ENCODE measurements at places on chromosomes 16 and 17.

GRCh38 chr17:30393491-30393890 is 14.8 kb downstream of the CPD start:
- no peak for DNase-seq

- no peak for DNase-seq
Measured at GRCh38 chr16:15785386-15786059, 71.3 kb downstream of the MYH11 start.

GRCh38 chr16:16080465-16081065 is 131.1 kb downstream of the ABCC1 start:
- no peak for DNase-seq

- no peak for DNase-seq
Measured at GRCh38 chr16:79170555-79171246, 429.8 kb downstream of the MAF start.

DNA sequence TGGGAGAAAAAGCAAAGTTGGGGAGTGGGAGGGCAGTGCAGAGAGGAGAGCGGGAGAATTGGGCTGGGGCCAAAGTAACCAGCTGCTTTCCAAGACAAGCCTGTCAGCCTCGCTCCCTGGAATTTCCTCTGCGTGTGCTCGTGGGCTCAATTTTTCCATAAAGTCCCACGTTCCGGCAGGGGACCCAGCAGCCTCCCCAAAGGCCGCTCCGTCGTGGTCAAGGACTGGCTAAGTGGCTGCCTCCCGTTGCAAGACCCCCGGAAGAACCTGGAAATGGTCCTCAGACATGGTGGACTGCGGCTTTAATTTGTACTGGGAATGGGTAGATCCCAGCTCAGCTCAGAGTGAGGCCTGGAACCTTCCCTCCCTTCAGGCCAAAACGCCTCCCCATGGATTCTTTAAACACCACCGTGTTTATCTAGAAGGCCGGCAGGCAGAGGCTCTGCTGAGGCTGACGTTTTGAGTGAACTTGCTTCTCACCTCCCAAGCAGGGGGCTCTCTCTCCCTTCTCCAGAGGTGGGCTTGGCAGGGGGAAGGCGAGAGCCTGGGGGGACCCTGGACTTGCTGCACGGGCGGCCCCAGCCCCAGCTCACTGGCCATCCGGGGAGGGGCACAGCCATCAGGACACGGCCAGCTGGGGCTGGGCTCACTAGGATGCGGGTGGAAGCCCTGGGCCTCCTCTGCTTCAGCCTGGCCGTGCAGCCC is 190.0 kb downstream of the C16orf95 start:
- no peak for DNase-seq

GRCh38 chr17:58377093-58377601 is 25.1 kb upstream of the SUPT4H1 start:
- no peak for DNase-seq

- no peak for DNase-seq
Measured at GRCh38 chr17:10727192-10727591, 2.6 kb downstream of the TMEM220 start.

GRCh38 chr16:47970291-47970931 is 185.4 kb downstream of the ABCC12 start:
- DNase-seq = no peak

DNA sequence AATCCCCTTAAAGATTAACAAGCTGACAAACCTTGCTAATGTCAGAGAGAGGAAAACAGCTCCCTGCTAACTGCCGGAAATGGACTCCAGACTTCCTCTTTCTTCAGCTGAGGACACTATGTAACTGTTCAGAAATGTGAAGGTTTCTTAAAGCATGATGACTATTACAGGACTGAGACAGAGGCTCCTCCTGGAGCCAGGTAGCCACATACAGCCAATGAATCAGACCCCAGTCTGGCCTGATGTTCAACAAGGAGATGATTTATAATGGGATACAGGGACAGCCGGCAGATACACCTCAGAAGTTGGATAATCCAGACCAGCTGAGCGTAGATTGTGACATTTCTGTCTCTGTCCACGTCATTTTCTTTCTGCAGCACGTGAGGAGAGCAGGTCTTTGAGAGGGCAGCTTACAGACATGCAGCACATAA is 216.2 kb downstream of the HS3ST3A1 start:
- no peak for DNase-seq

GRCh38 chr17:56047331-56047730 is 105.9 kb upstream of the ANKFN1 start:
- no peak for DNase-seq

DNA sequence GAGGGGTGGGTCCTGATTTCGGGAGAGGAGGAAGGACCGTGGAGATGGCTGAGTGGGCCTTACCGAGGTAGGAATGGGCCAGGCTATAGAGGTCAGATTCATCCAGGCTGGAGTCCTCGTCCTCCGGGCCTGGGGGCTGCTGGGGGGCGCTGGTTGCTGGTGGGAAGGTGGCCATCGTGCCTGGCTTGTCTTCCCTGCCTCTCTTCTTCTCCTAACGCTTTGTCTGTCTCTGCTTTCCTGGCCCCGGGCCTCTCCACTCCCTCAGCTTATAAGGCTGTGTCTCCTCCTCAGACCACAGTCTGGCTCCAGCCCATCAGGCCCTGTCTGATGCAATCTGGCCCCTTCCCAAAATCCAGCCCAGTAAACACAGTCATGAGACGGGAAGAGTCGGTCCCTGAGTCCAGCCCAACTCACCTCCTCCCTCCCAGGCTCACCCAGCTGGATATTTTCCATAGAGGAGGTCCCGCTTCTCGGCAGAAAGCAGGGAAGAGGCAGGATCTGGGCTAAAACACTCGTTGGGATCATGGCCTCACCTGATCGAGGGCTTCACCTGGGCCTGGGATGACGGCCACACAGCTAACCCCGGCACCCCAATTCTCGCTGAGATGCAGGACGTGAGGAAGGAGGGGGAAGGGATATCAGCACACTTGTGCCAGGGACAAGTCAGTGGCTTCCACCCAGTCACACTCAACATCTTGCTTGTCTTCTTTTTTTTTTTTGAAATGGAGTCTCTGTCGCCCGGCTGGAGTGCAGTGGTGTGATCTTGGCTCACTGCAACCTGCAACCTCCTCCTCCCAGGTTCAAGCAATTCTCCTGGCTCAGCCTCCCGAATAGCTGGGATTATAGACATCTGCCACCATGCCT is at the start of gene NUPR1:
Gene NUPR1 (minus strand): TSS at position 242 of the 864 bp plus-strand sequence. CDS start 67 bp downstream, at position 175.
- no peak for DNase-seq

- DNase-seq = no peak
Measured at GRCh38 chr16:46828943-46829342, 2.0 kb downstream of the C16orf87 start.

- DNase-seq = no peak
Measured at GRCh38 chr16:3459401-3460090, 16.1 kb downstream of the NAA60 start.

DNA sequence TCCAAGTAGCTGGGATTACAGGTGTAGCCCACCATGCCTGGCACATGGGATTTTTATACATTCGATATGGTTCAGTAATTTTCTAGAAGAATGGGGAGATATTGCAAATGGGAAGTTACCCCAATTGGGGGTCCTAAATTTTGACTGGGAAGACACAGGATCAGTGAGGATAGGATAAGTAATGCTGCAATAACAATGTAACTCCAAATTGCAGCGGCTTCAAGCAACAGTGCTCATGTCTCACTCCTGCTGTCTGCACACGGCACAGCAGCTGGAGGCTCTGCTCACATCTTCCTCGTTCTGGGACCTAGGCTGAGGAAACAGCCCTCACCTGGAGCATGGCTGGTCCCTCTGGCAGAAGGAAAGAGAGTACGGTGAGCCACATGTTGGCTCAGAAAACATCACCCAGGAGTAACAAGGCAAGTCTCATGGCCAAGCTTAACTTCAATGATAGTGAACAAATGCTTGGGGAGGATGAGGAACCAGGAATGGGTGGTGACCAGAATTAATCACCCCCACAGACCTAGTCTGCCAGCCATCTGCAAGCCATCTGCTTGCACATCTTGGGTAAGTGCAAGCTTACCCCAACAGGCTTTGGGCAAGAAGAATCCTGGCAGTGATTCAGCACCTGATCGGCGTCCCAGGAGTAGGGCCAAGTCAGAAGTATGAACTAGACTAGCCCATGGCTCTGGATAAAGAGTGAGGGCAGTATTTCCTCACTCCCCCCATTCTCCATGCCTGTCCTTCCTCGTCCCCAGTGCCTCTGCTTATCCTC is 229.2 kb downstream of the COPRS start:
- no peak for DNase-seq

DNA sequence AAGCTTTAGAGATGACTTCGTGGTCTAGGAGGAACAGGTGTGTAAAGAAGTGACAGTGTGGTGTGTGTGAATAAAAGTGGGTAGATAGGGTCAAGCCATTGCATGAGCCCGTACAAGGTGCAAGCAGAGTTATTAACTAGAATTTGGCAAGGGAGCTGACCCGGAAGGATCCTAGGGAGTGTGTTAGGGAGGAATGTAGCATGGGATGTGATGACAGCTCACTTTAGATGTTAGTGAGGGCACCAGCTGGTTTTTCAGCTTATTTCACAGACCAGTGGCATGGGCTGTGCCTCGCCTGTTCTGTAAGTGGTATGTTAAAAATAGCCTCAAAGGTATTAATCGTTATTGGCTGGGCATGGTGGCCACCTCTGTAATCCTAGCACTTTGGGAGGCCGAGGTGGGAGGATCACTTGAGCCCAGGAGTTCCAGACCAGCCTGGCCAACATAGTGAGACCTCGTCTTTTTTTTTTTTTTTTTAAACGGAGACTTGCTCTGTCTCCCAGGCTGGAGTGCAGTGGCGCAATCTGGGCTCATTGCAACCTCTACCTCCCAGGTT is 8.3 kb downstream of the ANKRD40CL start:
- no peak for DNase-seq

- DNase-seq = no peak
Measured at GRCh38 chr17:79715098-79715942, 15.4 kb upstream of the ENPP7 start.

DNA sequence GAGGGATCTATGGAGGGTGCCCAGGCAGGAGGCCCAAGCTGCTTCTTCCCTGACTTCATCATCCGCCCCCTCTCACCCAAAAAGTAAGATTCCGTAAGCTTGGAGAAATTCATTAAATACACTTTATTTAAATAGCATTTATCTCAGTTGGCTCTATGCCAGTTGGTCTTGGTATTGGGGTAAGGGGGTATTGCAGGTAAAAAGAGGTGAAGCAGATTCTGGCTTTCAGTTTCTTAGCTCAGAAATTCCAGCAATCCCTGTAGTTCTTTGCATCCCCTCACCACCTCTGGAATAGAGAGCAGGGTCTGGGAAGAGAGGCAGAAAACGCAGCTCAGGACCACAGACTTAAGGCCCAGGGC is 750 bp upstream of the ALDOC start:
- DNase-seq = no peak

DNA sequence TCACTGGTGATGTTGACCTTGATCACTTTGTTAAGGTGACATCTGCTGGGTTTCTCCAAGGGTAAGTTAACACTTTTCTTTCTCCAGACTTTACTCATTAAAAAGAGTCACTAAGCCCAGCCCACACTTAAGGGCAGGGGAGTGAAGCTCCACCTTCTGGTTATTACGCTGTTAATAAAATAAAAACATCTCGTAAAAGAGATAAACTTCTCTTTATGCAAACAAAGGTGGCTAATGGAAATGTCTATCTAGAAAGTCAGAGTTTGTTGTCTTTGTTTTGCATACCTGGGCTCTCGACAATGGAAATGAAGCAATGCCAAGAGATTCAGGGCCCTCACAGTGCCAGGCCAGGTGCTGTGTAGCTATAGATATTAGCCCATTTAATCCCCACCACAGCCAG is 134.4 kb downstream of the ZFHX3 start:
- no peak for DNase-seq

DNA sequence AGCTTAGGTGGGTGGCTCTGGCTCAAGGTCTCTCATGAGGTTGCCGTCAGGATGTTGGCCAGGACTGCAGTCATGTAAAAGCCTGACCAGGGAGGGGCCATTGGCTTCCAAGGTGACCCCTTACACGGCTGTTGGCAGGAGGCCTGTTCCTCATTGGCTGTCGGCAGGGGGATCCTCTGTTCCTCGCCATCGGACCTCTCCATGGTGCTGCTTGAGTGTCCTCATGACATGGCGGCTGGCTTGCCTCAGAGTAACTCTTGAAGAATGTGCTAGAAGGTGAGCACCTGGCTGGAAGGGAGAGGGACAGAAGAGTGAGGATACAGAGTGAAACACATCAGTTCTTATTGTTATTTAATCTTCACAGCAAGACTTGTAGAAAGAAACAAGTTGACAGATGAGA is 4.7 kb upstream of the RPRML start:
- no peak for DNase-seq

DNA sequence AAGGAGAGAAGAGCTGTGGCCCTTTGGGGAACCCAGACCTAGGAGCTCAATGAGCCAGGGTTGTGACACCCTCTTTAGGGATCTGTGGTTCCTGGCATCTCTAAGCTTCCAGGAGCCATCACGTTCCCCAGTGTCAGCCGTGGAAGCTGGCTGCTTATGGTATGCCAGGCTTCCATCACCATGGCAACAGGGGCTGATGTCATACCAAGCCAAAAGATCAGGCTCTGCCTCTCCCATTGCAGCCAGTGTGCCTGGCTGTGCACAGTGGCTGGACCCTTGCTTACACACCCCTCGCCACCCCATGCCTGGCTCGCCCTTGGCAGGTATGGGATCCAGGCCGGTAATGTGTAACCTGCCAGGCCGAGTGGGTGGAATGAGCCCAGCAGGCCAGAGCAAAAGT is 91.1 kb downstream of the SSH2 start:
- no peak for DNase-seq

- peak; percentile 96 for DNase-seq
Measured at GRCh38 chr16:81006813-81007695, at the start of the genes CENPN and CMC2. TSS of gene CENPN (plus strand) at chr16:81007214. CDS start at chr16:81011940, 4,726 bp downstream. TSS of gene CMC2 (minus strand) at chr16:81006885. CDS start at chr16:80997394, 9,491 bp downstream.

DNA sequence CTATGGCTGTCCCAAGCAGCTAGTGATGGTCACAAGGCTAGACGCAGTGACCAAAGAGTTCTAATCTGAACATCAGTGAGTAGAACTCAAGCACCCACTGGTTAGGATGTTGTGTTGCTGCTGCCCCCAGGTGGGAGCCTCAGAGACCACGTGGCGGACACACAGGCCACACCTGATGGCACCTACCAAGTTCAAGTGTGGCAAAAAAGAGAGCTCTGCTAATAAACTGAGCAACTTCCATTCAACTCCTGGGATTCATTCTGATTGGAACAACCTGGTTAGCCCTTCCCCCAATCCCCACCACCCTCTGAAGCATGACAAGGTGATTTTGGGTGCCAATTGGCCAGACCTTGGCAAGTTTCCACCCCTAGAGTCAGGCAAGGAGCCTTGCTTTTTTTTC is 3.5 kb upstream of the LCMT1 start:
- DNase-seq = no peak

DNA sequence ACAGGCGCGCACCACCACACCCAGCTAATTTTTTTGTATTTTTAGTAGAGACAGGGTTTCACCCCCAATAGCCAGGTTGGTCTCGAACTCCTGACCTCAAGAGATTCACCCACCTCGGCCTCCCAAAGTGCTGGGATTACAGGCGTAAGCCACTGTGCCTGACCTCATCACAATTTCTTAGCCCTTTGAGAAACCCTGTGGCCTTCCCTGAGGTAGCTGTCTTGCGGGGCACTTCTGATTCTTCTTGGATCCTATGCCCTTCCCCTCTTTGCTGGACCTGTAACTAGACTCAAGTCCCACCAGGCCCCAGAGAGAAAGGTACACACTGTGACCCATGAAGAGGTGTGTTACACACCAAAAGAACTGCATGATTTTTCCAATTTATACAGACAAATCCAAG is 13.5 kb upstream of the CETP start:
- DNase-seq = no peak

- DNase-seq = no peak
Measured at GRCh38 chr17:44268709-44269534, 987 bp upstream of the SLC4A1 start.

- no peak for DNase-seq
Measured at GRCh38 chr16:14449334-14449733, 180.7 kb downstream of the PARN start.
